ENCODE measurements at places on chromosomes 1 and 21.

DNA sequence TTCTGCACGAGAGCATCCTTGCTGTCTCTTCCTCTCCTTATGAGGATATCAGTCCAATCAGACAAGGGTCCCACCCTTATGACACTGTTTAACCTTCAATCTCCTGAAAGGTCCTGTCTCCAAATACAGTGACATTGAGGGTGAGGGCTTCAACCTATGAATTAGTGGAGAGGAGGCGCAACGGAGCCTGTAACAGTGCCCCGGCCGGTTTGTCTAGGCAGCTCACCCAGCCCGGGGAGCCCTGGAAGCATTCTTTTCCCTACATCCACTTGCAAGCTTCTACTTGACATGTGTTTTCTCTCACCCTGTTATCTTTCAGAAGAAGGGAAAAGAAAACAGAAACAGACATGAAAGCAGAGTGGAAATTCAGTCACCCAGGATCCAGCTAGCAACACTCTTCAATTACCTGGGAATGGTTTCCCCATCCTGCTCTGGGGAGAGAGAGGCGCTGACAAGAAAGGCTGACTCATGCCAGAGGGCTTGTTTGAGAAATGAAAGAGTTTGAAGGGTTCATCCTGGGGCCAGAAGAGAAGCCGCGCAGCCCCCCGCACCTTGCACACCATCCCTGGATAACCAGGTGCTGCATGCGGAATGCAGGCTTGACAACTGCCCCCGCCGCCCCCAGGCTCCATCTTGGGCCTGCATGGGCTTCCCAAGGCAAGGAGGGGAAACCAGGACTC is 394.9 kb downstream of the NPHP4 start:
- DNase-seq = no peak

DNA sequence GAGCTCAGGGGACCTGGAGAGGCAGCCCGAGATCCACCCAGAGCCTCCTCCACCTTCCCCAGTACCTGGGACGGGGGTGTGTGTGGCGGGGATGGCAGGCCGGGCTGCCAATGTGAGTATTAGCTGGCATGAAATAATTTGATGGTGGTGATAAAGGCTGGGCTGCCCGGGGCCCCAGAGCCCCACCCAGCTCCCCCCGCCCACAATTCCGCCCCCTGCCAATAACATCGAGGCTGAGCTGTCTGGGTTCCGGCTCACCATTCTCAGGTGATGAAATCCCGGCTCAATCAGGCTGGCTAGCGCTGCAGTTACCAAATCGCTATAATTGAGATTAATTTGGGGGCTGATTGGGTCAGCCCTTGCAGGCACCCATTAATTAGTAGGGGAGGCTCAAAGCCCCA is 103.8 kb upstream of the CASZ1 start:
- no peak for DNase-seq

- DNase-seq = no peak
Observed at GRCh38 chr1:199010492-199010891, 371.7 kb downstream of the PTPRC start.

- DNase-seq = no peak
Observed at GRCh38 chr1:244027491-244028145, 23.5 kb upstream of the ZBTB18 start.

DNA sequence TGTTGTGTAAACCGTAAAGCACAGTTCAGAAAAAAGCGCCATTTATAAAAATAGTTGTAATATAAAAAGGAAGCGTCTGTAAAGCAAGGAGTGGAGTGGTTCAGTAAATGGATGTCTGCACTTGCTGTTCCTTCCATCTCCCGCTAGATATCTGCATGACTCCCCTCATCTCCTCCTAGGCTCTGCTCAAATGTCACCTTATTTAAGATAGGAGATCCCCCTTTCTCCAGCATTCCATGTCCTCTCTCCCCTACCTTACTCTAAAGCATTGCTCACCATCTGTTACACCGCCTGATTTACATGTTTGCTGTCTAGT is 745 bp downstream of the MUL1 start:
- no peak for DNase-seq

DNA sequence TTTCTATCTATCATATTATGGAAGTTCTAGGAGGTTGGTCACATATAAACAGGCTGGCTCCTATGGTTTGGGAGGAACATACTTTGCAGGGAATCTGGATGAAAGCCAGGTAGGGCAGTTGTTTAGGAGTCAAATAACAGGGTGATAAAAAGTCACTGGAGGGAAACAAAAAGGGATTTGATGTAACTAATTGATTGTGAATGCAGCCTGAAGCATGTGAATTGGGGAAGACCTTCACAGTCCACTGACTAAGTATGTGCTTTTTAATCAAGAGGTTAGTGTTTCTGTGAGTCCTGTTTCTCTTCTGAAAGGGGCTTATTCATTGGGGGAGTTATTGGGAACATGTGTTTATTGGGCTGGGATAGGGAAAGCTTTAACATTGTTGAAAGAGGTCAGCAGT is 41.3 kb downstream of the HMCN1 start:
- DNase-seq = no peak

DNA sequence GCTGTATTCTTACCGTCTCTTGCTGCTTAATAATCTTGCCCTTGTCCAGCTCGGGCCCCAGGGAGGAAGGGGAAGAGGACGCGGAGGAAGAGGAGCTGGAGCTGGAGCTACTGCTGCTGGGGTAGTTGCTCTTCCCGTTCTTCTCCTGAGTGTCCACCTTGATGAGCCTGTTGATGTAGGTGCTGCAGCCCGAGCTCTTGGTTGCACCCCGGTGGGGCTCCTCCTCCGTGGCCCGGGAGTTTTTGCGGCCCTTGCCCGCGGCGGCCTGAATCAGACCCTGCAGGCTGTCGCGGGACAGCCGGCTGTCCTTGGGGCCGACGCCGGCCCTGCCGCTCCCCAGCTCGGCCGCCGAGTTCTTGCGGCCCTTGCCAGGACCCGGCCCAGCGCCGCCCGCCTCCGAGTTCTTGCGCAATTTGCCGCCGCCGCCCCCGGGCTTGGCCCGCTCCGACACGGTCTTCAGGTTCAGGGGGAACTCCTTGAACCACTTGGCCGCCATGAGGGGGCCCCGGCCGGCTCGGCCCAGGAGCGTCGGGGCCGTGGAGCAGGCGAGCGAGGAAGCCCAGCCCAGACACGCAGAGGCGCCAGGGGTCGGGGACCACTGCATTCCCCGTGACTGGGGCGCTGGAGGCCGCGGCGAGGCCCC is 475 bp upstream of the TDRD10 start:
- no peak for DNase-seq

DNA sequence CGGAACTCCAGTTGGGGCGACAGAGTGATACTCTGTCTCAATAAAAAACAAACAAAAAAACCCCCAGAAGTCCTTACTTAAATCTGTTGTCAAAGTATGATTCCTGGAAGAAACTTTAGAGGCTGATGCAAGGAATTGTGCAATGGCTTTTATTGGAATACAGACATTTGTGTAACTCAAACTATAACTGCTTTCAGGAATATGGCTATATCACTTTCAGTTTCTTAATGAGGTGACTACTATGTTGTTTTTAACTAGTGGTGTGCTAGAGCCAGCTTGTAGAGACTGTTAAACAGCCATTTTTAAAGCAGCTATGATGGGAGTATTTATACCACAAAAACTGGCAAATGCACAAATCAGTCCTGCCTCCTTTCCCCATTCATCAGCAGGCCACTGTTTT is 22.7 kb upstream of the DNAJC28 start:
- DNase-seq = no peak

GRCh38 chr1:36835017-36835695 is 199.2 kb downstream of the GRIK3 start:
- DNase-seq = no peak

DNA sequence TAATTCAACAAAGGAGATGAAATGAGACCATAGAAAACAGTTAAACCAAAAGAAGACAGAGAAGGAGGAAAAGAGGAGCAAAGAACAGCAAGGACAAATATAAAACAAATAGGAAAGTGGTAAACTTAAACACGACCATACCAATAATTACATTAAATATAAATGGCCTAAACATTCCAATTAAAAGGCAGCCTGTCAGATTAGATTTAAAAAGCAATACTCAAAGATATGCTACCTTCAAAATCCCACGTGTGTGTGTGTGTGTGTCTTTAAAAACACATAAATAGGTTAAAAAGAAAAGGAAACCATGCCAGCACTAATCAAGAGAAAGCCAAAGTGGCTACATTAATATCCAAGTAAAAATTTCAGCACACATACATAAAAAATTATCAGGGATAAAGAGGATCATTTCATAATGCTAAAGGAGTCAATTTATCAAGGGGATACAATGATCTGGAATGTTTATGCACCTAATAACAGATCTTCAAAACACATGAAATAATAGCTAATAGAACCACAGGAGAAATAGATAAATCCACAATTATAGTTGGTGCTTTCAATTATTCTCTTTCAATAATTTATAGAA is 355.7 kb upstream of the POU3F1 start:
- DNase-seq = no peak

GRCh38 chr1:7250597-7251453 is 465.6 kb downstream of the CAMTA1 start:
- no peak for DNase-seq

- no peak for DNase-seq
Observed at GRCh38 chr21:32599526-32599925, 12.7 kb downstream of the CFAP298 start.

- no peak for DNase-seq
Observed at GRCh38 chr21:37389456-37389855, 22.9 kb downstream of the DYRK1A start.

DNA sequence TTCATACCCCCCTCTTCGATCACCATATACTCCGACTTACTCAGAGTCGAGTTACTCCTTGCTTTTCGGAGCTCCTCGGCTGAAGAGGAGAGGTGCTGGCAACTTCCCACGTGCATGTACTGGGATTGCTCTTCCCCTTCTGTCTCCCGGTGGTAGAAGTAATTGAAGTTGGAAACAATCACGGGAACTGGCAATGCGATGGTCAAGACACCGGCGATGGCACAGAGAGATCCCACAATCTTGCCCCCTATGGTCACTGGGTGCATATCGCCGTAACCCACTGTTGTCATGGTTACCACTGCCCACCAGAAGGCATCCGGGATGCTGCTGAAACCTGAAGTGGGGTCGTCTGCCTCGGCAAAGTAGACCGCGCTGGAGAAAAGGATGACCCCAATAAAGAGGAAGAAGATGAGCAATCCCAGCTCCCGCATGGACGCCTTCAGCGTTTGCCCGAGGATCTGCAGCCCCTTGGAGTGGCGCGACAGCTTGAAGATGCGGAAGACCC is 1.5 kb downstream of the KCNA3 start:
- DNase-seq = no peak

DNA sequence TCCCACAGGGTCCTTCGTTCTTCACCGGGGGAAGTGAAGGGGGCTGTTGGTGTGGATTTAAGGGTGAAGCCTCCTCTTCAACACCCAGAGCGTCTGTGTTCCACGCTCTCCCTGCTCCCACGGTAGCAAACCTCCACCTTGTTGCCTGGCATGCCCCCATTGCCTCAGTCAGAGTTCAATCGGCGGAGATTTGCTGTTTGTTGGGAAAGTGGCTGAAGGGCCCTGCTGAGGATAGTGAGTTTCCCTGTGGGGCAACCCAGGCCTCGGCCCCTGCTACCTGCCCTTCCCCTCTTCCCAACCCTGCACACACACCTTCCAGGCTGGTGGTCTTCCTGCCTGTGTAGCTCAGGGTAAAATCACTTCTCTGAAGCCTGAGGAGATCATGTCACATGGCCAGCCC is 60.5 kb downstream of the TOR1AIP2 start:
- no peak for DNase-seq

DNA sequence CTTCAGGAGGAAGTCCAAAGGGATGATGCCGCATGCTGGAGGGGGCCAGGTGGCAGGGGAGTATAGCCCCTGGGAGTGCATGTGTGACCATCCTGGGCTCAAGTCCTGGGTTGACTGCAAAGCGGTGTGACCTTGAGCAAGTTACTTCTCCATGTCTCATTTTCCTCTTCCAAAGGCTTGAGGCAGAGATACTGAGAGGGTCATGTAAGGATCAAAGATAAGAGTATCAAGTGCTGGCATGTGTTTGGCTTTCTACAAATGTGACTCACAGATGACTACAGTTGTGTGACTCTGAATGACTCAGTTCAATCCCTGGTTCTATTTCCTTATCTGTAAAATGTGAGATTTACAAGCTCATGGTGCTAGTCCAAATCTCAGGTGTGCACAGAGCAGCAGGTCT is 26.1 kb downstream of the PROK1 start:
- no peak for DNase-seq

GRCh38 chr1:206744683-206745082 is 25.9 kb upstream of the IL19 start:
- DNase-seq = no peak

GRCh38 chr1:108717774-108718316 is 5.1 kb downstream of the FNDC7 start:
- DNase-seq = no peak

DNA sequence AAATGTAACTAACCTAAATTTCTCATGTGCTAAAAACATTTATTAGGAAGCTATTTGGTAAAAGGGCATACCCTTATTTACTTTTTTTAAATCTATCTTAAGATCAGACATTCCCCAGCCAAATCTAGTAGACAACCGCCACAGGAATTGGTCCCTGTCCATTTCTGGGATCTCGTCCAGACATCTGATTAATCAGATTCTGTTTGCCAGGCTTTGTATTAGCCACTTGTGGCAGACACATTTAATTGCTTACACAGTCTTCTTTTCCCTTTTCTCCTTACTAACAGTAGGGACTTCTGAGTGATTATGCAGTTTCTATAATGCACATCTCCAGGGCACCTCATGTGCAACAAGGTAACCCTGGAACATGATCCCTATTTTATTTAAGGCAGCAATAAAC is 449.0 kb upstream of the RGS18 start:
- no peak for DNase-seq

GRCh38 chr1:26234644-26235370 is 807 bp downstream of the CEP85 start:
- peak; percentile 32 for DNase-seq

DNA sequence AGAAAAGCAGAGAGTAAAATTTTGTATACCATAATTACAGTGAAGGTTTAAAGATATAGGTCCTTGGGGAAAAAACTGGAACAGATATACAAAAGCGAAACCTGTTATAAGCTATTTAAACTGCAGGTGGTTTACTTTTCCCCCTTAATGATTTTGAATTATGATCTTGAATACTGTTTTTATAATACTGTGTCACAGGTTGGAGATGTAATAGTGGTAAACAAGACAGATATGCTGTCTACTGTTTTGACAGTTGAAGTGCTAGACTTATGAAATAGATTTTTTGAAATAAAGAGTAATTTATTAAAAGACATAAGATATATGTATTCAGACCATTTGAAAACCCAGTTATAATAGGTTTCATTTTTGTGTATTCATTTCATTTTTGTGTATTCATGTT is 129.4 kb downstream of the CD247 start:
- no peak for DNase-seq

GRCh38 chr1:3651026-3651929 is 1.0 kb upstream of the TP73 start:
- DNase-seq = no peak

DNA sequence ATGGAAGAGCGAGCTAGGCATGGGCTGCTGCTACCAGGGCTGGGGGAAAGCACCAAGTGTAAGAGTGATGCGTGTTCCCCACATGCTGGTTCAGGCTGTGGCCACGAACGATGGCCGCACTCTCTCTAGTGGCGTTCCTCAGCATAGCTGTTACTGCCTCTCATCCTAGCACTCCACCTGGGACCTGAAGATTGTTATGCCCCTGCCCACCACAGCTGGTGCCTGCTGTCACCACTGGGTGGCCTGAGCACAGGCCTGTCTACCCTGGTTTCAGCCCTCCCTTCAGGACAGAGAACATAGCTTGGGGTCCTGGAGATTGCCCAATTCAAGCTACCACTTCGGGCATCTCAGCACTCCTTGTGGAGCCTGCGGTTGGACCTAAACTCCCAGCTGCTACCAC is 80.1 kb upstream of the PDC start:
- no peak for DNase-seq

GRCh38 chr1:159653201-159653600 is 61.2 kb downstream of the CRP start:
- DNase-seq = no peak

GRCh38 chr1:109369167-109369746 is 28.5 kb downstream of the SORT1 start:
- no peak for DNase-seq
